NCI-H1092 (cell line): ENCODE measurements at places on chromosomes 5 and 9.

GRCh38 chr5:168914491-168914890 lies 335.3 kb upstream of the PANK3 start:
- DNase-seq: no peak

DNA sequence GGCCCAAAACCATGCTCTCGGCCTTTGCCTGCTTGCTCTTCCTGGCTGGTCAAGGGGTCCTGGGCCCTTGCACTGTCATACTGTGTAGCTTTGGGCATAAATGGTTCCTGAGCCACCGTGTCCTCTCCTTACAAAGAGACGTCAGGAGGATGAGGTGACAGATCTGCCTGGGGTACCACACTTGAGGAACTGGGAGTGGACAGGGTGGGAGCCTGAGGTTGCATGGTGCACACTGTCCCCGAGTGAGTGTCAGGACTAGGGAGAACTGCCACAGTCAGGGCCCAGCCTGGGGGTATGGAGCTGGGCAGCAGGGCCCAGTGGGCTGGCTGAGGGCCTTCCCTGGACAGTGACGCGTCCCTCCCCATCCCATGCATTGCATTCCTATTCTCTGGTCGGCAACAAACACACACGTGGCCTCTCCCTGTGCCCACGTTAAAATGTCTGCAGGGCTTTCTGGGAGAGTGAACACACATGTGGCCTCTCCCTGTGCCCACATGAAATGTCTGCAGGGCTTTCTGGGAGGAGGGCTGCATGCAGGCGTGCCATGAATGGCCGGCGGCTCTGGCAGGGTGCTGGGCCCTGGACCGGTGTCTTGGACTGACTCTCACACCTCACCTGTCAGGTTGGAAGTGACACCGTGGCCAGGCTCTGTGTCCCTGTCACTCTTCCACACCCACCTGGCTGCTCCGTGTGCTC lies 122.1 kb upstream of the COL5A1 start:
- DNase-seq: no peak

DNA sequence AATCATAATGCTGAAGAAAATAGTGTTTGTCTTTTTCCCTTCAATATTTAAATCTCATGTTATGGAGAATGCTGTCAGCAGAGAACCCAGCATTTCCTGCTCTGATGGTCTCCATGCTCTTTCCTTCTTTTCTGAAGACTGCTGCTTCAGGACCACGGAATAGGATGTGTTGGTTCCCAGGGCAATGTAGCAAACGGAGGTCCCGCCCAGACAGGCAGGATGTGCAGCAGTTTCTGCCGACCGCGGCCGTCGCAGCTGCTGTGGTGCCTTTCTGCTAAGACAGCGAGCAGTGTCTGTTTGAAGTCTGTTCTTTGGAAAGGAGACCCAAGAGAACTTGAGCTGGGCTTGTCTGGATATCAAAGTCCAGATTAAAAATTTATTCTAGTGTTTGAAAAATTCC lies 654.3 kb downstream of the CCDC171 start:
- DNase-seq: no peak

DNA sequence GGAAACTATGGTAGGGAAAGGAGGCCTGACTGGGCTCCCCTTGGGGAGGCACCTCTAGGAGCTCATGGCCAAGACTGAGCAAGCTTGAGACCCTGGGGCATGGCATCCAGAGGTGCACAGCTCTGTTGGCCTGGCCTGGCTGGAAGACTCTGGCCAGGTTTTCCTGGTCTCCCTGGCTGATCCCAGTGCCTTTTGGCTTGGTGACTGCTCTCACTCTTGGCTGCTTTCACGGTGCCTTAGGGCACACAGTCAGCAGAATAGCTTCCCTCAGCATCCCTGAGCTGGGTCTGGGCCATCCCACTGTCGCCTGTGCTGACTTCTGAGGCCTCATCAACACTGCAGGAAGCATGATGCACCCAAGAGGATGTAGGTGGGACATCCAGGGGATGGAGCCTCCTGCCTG lies 13.4 kb upstream of the DELE1 start:
- no peak for DNase-seq

- no peak for DNase-seq
These were observed 150.7 kb upstream of the RASGRF2 start for GRCh38 chr5:80809451-80809850.
